ENCODE measurements at places on chromosomes 1 and 21. TPM values are rescaled to one million over a fixed set of nuclear protein-coding genes. Genes with fewer than 3 reads are reported as not detected.

The MMEL1 gene
- total RNA-seq, result 4.5 TPM

The BCL2L15 gene
- 0.27 TPM for total RNA-seq

The MARK1 gene
- total RNA-seq, result 11.8 TPM

The AIRE gene
- 0.23 TPM for total RNA-seq

The SLC19A2 gene
- total RNA-seq, result 16.1 TPM

The TCHH gene
- not detected for total RNA-seq

The KRTAP13-1 gene
- not detected for total RNA-seq

The TRIM58 gene
- 0.91 TPM for total RNA-seq
